Stimulated activated CD8-positive, alpha-beta memory T cell treated with anti-CD3 and anti-CD28 coated beads, Interleukin-2, amount 100 ng/mL, for 48 hours (primary cell): ENCODE measurements at places on chromosomes 4 and X.

DNA sequence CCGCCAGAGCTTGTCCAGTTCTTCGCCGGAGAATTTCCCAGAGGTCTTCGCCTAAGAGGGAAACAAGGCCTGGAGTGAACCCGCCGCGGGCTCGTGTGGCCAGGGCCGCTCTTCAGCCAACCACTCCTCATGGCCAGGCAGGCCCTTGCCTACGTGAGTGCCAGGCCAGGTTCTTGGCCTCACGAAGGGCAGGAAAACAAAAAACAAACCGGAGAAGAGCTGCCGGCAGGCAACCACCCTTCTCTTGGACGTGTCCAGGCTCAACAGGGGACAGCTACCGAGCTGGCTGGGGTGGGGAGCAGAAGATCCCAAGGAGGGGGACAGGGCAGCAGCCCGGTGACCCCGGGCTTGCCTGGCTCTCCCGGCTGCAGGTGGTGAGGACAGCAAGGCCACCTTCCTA lies 13.3 kb downstream of the LRPAP1 start:
- no peak for DNase-seq

DNA sequence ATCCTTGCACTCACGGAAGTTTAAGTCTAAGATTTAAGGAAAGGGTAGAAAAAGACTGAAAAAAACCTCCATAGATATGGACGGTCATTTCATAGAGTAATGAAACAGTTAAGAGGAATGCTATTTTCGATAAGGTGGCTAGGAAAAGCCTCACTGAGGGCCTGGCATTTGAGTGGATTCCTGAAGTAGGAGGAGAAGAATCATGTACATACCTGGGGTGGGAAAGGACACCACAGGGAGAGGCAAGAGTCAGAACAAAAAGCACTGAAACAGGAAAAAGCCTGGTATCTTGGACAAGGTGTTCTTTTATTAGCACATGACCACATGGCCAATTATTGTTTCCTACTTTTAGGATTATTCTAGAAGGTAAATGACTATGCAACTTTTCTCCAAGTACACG lies 547.2 kb upstream of the DIPK2B start:
- no peak for DNase-seq

DNA sequence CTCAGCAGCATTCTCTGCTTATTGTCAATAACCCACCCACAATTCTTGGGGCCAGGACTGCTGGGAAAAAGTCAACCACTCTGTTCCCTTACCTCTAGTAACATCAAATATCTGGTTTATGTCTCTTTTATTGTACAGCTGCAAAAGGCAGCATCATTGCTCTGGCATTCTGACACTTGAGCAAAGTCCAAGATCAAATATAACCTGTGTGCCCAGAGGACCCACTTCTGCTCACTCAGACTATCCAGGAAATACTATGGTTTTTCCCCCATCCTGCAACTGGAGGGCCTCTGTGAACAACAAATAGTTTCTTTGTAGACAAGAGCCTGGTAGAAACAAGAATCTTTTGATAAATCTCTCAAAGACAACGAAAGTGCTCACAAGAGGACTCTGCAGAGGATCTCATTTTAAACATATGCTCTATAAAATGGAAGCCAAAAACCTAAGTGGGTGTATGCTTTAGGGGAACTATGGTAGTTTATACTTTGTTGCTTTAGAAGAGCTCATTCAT lies 154.7 kb downstream of the RAB28 start:
- DNase-seq: no peak

DNA sequence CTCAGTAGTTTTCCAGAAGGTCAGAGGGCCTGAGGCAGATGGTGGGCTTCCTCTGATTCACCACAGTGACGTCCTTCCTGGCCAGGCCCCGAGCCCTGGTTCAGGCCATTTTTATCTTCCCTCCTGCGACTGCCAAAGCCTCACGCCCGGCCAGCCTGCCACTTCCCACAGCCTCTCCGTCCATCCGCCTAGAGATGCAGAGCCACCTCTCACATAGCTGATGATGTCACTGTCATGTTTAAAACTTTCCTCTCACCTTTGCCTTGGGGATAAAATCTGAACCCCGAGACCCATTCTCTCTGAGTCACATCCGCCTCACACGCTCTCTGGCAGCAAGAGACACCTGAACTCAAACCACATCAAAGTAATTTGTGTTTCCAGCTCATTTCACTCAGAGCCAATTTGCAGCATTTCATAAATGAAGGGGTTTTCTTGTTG lies 175.3 kb downstream of the QDPR start:
- DNase-seq: peak; percentile 49

GRCh38 chr4:98148856-98149255 lies 5.6 kb upstream of the STPG2 start:
- no peak for DNase-seq

GRCh38 chr4:54971474-54971950 lies 153.9 kb downstream of the KDR start:
- no peak for DNase-seq

DNA sequence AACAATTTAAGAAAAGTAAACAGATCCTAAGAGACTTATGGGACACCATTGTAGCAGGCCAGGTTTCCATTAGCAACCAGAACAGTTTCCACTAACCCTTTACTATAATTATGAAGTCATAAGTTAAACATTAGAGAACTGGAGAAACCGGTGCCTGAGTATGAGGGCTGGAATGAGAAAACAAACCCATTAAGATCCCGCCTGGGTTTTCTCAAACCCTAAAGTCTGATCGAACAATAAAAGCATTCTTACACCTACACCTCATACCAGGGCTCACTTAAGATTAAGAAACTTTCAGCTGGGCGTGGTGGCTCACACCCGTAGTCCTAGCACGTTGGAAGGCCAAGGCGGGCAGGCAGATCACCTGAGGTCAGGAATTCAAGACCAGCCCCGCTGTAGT lies 13.7 kb upstream of the DHX15 start:
- DNase-seq: no peak

GRCh38 chr4:149964001-149964796 lies 114.0 kb upstream of the DCLK2 start:
- DNase-seq: no peak

DNA sequence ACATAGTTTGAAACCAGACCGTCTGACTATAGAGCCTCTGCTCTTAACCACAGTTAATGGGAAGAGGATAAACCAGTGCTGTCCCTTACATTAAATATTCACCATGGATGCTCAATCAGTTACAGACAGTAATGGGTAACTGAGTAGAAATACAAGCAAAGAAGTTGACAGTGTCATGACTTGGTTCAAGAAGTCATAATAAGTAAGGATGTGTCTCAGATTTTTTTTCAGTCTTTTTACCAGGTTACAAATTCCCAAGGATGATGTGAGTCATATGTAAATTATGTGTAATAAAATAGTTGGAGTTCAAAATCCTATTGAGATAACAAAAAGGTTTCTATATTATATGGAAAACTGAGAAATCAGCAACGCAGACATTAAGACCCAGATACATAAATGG lies 31.1 kb downstream of the ZCCHC4 start:
- no peak for DNase-seq

DNA sequence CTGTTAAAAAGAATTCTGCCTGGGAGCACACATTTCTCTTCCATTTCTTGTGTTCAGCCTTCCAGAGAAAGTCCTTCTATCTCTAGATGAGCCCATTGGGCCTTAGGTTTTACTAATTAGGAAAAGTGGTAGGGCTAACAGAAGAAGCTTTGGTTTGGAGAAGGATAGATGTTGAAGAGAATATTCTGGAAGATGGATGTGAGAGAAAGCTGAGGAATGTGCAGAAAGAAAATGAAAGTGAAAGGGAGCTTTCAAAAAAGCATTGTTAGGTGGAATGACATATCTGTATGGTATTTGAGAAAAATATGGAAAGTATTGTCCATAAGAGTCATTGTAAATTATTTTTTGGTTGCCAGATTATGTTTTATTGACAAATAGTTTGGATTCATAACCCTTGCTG lies 474.8 kb upstream of the SLIT2 start:
- no peak for DNase-seq

- no peak for DNase-seq
These were observed 248.5 kb downstream of the GRIA3 start for GRCh38 chrX:123432361-123433150.

- DNase-seq: no peak
These were observed 17.8 kb downstream of the ZNF185 start for GRCh38 chrX:152915541-152916241.

- DNase-seq: no peak
These were observed 37.4 kb downstream of the LHFPL1 start for GRCh38 chrX:112642349-112642748.

DNA sequence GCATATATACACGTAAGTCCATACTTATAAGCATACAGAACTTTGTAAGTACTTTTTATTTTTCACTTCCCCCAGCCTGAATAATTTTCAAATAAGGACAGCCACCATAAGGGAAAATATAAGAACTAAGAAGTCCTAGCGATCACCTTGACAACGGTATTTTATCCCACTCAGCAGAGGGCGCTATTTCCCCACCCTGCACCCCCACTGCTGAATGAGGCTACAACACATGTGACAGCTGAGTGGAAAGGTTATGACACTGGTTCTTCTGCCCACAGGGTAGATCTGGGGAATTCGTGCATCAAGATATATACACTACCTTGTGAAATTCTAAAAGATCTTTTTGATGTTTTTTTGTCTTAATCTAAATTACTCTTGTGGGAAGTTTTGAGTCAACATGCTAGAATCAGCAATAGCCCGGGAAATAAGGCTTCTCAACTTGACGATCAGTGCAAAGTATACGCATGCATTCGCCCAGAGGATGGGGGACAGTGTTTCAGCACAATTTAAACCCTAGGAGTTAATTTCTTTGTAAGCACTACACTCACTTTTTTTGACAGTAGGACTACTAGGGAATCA lies 151.5 kb downstream of the CORIN start:
- peak; percentile 48 for DNase-seq

DNA sequence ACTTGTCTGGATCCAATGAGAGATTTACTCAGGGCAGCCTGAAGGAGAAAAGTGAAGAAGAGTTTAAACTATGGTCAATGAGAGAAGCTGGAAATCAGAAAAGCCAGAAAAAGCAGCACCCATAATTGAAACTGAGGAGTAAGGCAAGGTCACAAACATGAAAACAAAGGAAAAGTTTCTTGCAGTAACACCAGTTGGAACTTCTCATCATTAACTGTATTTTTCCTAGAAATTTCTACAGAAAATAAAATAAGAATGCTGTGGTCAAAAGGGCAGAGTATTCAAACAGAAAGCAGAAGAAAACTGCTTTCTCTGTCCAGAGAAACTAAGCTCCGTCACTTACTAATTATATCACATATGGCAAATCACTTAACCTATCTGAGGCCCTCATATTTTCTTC lies 102.2 kb downstream of the OR13H1 start:
- DNase-seq: no peak

- no peak for DNase-seq
These were observed 934 bp downstream of the PDHA1 start for GRCh38 chrX:19344661-19345060.

DNA sequence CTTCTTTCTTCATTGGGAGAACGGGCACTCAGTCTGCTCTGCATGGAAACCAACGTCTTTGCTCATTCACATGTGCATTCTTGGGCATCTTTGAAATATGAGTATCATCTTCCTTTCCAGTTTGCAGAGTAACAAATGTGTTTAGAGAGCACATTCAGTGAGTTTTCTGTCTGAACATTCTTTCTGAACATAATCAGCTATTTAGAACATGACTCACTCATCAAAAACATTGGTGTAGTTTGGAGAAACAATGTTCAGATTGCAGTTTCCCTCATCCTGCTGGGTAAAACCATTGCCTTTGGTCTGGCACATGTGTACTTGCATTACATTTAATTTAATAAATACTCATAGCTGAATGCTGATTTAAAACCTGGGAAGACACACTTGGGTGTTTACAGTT lies 81.5 kb upstream of the F9 start:
- DNase-seq: no peak

- no peak for DNase-seq
These were observed 42.0 kb upstream of the ARSJ start for GRCh38 chr4:114021451-114021850.

GRCh38 chr4:170538821-170539473 lies 449.2 kb upstream of the AADAT start:
- no peak for DNase-seq

DNA sequence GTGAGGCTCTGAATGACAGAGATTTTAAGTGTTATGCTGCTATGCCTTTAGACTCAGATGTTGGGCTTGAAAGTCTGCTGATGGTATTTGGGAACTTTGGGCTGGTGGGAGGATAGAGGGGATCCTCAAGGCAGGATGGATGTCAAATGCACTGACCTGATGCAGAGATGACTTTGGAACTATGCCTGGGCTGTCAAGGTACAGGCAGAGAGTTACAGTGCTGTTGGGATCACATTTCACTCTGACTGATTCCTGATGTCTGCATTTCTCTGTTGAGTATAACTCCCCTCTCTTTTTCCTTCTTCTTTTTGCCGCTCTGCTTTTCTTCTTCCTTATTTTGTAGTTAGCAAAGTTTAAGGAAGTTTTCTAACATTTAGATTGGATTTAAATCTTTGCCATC lies 271.8 kb upstream of the ARX start:
- no peak for DNase-seq

DNA sequence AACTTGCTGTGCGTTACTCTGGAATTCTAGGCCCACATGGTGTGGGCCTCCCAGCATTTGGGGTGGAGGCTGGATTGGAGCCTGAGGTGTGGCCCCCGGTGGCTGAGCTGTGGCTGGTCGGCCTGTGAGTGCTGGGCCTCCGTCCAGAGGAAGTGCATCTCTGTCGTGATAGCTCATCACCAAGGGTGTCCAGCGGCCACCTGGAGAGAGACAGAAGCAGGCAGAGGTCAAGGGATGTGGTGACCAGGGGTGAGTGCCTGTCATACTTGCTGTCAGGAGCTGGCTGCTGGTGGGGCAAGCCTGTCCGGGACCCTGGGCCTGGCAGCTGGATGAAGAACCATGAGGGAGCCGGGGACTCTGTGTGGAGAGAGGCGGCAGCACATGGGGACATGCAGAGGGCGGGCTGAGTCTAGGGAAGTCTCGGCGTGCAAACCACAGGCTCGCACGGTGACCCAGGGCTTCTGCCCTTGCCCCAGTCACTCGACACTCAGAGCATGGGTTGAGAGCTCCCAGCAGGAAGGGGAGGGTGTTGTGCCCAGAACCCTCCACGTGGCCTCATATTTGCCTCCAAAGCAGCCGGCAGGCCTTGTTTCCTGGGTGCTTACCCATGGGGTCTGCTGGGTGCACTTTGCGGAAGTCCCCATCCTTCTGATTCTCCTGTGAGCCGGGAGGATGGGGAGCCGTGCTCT lies 6.2 kb downstream of the SORCS2 start:
- DNase-seq: no peak

DNA sequence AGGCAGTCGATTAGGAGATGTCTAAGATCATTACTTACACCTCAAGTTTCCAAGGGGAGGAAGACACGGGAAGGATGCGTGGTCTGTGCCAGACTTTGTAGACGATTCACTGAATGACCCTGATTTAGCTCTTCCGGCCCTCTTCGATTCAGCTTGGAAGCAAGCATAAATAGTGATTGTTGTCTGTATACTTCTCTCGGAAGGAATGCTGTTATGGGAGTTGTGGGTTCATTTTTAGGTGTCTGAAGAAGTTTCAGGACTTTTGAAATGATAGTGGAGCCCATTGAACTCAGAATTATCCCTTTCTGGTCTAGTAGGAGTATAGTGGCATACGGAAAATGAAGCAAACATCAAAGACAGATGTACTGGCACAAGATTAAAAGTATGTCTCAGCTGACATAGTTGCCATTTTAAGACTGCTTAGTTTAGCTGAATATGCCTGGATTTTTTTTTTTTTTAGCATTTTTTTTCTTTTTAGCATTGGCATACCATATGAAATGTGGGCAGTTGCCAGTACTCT lies 1.0 kb upstream of the ANKRD17 start:
- no peak for DNase-seq

- no peak for DNase-seq
These were observed 9.0 kb downstream of the EIF1AX start for GRCh38 chrX:20132666-20133065.
